Activated CD4-positive, alpha-beta T cell treated with anti-CD3 and anti-CD28 coated beads, Interleukin-2, Interleukin-4, amounts not matched to agents 100 ng/mL and 50 ng/mL, durations not matched to agents 16 hours and 8 hours (primary cell): ENCODE measurements at places on chromosomes 1 and 21.
A peak's percentile ranks its signal among the peaks of the same experiment; 100 is the strongest.

GRCh38 chr21:16742131-16742641 is 770.7 kb upstream of the CXADR start:
- DNase-seq: no peak

DNA sequence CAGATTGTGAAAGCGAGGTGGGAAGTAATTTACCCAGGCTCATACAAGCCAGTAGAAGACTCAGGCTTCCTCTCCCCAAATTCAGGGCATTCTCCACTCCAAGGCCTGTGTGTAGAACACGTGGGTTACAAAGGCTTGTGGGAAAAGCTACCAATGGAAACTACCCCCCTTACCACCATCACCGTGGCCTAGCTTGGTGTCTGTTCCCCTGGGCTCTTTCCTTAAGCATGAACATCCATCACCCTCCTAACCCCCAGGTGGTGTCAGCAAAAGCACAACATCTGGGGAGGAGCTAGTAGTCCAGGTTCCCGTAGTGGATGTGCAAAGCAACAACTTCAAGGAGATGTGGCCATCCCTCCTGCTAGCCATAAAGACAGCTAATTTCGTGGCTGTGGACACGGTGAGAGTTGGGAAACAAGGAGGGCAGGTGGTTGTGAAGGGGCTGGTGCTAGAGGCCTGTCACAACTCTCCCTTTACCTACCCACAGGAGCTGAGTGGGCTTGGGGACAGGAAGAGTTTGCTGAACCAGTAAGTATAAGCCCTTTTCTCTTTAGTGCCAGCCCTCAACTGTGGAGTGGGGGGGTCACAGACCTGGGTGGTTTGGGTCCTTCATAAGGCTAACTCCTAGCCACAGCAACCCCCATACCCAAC is 701 bp upstream of the MUTYH start:
- peak; percentile 40 for DNase-seq

DNA sequence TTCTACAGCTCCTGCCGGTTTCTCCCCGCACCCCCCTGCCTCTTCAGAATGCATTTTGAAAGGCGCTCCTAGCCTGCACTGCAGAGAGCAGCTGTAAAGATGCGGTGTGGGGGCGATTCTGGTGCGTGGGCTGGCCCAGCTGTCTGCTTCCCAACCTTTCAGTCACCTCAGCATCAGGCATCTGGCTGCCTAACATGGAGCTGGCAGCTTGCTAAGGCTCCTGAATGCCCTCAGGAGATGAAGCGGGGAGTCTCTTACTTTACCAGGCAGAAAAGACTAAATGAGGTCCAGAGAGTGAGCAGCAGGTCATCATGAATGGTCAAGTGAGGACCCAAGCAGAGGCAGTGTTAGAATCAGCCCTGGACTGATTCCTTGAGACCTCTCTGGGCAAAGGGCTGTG is 8.7 kb downstream of the IER5 start:
- DNase-seq: no peak

GRCh38 chr21:44021064-44021463 is 9.0 kb downstream of the TRAPPC10 start:
- DNase-seq: no peak

DNA sequence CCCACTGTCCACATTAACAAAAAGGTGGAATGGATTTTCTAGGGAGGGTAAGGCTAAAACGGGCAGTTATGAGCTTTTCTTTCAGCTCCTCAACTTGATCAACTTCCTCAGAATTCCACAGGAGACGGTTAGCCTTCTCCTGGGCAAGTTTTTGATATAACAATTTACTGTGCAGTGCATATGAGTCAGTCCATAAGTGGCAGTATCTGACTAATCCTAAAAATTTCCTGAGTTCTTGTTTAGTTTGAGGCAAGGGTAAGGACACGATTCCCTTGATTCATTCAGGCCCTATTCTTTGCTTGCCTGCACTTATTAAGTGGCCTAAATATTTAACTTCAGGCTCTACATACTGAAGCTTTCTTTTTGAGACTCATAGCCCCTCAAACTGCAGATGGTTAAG is 6.2 kb upstream of the AADACL3 start:
- no peak for DNase-seq

GRCh38 chr21:44521301-44521927 is 18.6 kb downstream of the KRTAP10-1 start:
- DNase-seq: no peak

- no peak for DNase-seq
Measured at GRCh38 chr21:43757601-43758000, 18.5 kb downstream of the CSTB start.

DNA sequence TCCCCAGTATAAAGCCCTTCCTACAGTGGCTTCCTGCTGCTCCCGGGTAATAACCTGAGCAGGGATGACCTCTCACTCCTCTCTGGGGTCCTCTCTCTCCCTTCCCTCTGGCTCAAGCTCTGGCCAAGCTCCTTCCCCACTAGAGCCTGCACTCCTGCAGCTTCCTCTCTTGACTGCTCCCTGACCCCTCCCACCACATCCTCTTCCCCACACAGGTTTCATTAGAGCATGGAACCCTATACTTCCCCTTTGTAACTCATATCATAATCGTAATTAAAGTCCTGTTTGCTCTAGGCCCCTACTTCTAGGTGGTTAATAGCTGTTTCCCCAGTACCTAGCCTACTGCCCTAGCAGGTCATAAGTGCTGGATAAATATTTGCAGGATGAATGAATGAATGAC is 146.2 kb downstream of the C1orf21 start:
- DNase-seq: no peak

DNA sequence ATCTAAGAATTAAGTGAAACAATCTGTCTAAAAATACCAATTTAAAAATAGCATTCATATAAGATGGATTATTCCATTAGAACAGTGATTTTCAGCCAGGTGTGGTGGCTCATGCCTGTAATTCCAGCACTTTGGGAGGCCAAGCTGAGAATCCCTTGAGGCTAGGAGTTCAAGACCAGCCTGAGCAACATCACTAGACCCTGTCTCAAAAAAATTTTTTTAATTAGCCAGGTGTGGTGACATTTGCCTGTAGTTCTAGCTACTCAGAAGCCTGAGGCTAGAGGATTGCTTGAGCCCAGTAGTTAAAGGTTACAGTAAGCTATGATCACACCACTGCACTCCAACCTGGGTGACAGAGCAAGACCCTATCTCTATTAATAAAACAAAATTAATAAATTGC is 35.0 kb upstream of the SLC35A3 start:
- no peak for DNase-seq

GRCh38 chr1:244405856-244406255 is 45.9 kb downstream of the ADSS2 start:
- DNase-seq: no peak

GRCh38 chr1:199867601-199868000 is 159.9 kb upstream of the NR5A2 start:
- no peak for DNase-seq

GRCh38 chr1:60762176-60762575 is 320.2 kb upstream of the NFIA start:
- DNase-seq: no peak

DNA sequence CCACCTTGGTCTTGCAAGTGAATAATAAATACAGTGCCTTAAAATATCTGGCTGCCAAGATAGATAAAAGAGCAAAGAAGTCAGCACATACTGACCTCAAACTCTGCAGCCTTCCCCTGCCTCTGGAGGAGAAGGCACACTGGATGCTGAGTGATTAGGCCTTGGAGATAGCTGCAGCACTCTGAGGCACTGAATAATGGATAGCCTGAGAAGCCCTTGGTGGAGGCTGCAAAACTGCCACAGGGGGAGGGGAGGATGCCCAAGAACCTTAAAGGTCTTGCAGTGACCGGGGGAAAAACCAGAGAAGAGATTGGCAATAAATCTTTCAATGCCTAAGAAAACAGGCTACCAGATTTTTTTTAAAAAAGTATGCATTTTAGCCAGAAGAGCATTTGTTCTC is 167.4 kb upstream of the PRMT6 start:
- DNase-seq: no peak

GRCh38 chr1:5161372-5161771 is 507.0 kb downstream of the AJAP1 start:
- no peak for DNase-seq

- no peak for DNase-seq
Measured at GRCh38 chr21:31682620-31683019, 23.1 kb downstream of the SOD1 start.

GRCh38 chr1:59008599-59009347 is 224.9 kb upstream of the JUN start:
- no peak for DNase-seq

DNA sequence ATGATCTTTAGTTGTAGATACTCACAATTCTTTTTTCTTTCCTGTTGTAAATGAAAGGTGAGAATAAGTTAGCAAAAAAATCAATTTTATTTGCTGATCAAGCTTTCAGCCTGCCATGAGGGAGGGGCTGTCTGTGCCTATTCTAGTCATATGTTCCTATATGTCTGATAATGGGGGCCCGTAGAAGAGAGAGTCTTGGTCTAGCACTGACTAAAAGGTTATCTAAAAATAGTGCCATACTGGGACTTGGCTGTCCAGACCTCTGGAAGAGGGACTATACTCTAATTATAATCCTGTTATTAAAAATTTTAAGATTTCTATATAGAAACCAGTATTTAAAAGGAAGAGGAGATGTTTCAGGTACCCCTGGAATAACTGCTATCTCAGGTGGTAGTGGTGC is 18.6 kb downstream of the GNAI3 start:
- DNase-seq: no peak

GRCh38 chr1:98733782-98734112 is 72.2 kb downstream of the SNX7 start:
- no peak for DNase-seq

- no peak for DNase-seq
Measured at GRCh38 chr1:239868058-239868832, 223.4 kb upstream of the FMN2 start.

DNA sequence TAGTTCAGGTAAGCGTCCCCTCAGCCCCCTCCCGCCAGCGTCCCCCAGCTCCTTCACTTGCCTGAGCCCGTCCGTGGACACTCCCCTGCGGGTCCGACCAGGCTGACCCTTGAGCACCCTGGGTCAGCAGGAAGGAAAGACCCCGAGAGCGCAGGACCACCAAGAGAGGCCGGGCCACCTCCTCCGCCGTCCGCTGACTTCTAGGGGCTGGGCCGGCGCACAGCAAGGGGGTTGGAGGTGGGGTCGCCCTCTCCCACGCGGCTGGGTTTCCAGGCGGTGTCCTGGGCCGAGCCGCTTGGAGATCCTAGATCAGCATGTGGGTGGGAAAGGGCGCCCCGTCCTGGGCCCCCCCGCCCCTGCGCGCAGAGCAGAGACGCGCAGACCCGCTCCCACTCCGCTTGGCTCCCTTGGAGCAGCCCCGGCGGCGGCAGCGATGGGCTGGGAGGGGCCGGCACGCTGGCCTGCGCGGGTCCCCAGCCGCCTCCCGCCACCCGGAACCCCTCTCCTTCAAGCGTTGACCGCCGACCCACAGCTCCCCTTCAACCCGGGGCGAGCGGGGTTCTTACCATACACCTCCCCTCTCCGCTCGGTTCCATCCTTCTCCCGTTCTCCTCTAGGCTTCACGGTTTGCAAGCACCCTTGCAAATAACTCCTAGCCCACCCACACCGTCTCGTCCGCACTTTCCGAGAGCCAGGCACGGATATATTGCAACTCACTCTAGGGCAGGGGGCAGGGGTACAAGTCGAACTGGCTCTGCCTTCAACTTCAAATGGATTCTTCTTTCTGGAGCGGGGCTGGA is 7.5 kb downstream of the KNCN start:
- no peak for DNase-seq

DNA sequence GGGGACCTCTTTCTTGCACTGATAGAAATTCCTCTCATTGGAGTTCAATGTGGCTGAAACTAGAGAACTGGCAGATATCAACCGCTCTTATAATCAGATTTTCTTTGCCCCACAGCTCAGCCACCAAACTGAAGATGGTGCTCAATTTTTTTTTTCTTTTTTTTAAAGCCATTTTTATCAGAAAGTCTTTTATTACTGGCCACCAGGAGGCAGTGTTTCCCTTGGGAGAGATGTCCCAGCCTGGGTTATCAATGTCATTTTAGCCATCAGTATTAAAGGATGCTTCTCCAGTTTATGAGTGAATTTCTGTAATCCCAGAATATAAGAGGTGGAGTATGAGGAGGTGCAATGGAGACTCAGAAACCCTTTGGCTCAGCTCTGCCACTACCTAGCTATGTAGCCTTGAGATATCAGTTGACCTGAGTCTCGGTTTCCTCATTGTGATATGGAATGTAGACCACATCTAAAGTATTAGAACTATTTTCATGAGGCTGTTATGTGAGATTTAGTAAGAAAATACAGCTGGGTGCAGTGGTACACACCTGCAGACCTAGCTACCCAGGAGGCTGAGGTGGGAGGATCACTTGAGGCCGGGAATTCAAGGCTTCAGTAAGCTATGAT is 27.6 kb downstream of the CD244 start:
- peak; percentile 68 for DNase-seq

DNA sequence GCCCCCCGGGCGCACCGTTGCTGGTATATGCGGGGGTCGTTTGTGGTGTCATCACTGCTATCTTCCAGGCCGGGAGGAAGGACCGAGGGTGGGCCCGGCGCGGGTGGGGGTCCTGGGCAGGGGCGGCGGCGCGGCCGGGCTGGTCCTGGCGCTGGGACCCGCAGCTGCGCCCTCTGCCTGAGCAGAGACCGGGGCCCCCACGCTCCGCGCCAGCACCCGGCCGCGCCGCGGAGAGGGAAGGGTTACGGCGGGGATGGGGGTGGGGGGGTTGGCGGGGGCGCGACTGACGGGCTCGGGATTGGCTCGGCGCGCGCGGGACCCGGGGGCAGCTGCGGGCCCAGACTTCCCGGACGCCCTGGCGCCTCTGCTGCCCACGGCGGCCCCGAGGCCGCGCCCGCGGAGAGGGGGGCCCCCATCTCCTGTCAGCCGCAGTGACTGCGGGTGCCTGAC is 13.8 kb upstream of the SAMD11 start:
- DNase-seq: no peak

GRCh38 chr21:34962586-34963222 is 86.4 kb downstream of the RUNX1 start:
- DNase-seq: no peak

DNA sequence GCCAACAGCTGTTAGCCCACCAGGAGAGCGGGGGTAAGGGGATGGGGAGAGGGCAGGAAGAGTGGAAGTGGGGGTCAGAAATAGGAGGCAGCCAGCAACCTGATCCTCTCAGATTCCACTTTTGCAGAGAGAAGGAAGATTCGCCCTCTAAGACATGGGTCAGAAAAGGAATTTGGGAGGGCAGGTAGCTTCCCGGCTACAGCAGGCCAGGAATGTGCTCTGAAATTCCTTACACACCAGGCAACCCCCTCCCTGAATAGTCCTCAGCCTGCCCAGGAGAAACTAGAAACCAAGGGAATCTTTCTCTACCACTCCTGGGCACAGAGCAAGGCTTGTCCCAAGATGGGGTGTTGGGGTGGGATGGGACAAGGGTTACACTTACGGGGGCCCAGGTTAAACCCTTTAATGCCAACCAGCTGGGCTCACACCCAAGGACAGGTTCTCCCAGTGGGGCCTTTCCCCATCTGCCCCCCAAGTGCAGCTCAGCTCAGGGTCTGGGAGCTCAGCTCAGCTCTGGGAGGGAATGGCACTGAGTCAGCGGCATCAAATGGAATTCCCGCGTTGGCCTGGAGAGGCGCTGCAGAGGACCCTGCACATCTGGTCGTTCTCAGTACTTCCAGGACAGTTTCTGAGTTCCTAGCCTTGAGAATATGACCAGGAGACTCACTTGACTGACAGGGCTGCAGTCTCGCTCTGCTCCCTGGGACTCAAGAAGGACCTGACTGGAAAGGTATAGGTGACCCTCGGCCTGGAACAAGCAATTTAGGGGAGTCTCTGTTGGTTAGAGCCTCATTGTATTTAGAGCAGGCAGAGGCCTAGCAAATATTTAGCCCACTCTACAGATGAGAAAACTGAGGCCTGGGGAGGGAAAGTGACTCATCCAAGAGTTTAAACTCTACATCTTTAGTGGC is 761 bp downstream of the TNNT2 start:
- peak; percentile 14 for DNase-seq

- no peak for DNase-seq
Measured at GRCh38 chr1:152827173-152827572, at the start of gene LCE1A. Gene LCE1A, plus strand, starts transcription at chr1:152827473. Its CDS starts 0 bp downstream, at chr1:152827473.
